LNCaP clone FGC (cell line): ENCODE measurements at places on chromosomes 1 and 21.

GRCh38 chr1:159917533-159918351 lies 7.6 kb downstream of the TAGLN2 start:
- no peak for DNase-seq

DNA sequence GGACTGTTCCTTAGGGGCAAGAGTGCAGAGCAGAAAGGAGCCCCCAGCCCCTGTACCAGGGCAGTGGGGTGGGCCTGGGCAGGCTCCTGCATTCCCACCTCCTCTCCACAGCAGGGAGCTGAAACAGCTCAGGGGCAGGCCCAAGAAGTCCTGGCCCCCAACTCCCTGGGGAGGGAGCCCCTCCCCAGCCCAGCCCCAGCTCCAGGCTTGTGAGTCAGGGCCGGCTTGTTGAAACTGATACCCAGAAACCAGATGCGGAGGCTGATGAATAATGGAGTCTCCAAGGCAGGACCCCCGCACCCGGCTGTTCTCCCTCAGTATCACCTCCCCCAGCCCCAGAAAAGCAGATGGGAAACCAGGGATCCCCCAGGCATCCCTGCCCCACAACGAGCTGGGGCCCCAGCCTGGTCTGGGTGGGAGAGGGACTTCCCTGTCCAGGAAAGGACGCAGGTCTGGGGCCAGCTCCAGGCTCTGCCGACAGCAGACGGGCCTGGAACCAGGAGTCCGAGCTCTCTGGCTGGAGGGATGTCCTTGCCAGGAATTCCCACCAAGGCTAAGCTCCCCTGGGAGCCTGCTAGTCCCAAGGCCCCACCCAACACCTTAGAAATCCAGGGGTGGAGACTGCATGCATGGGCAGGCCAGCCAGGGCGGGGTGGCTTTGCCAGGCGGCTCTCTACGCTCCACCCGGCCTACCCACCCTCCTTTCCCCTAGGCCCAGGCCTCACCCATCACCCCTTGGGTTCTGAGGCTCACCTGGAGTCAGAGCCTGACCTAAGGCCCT lies 2.7 kb downstream of the PLEKHG5 start:
- DNase-seq, result no peak

- DNase-seq, result no peak
These were observed 49.2 kb upstream of the IGSF21 start for GRCh38 chr1:18058206-18058921.

- DNase-seq, result no peak
These were observed 1029.6 kb downstream of the TTLL7 start for GRCh38 chr1:82969340-82969739.

DNA sequence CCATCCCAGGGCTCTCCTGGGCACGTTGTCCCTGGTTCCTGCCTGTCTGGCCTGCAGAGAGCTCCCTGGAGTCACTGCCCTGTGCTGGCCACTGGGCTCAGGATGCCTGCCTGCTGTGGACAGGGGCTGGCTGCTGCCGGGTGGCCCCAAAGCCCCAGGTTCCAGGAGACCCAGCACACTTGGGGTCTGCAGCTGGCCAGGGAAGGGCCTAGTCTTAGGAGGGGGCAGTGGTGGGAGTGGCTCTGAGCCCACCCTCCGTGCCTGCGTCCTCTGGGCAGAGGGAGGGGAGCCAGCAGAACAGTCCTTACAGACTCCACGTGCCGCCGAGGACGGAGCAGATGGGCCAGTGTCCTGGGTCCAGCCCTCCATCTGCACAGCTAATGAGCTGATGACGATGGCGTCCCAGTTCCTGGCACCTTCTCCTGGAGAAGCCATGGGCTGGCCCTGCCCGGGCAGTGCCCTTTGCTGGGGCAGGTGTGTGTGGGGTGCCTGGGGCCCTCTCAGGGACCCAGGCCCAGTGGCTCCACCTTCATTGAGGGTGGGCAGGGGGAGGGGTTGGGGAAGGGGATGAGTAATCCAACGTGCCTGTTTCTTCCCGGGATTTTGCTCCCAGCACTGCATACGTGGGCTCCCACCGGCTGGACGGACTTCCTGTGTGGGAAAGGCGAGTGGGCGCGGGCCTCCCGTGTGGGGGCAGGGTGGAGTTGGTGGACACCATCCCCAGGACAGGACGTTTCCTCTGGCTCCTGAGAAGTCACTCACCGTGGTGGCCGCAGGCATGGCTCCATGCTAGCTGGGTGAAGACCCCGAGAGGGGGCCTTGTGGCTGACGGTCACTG lies 6.8 kb upstream of the PLCH2 start:
- DNase-seq, result no peak

GRCh38 chr1:58396150-58396549 lies 150.4 kb downstream of the OMA1 start:
- DNase-seq, result no peak

DNA sequence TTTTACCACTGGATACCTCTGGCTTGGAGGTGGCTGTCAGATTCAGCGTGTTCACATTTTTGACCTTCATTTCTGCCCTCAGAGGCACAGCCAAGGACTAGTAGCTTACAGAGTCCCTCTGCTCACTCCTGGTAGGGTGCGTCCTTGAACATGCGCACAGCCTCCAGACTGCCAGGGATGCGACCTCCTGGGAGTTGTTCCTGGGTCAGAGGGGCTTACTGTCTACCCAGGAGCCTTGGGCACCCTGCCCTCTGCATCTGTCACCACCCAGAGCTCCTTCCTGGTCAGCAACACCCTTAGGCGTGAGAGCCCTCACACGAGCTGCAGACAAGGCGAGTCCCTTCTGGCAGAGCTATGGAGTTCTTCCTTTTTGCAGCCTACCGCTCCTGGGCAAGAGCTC lies 1.7 kb downstream of the SLX9 start:
- no peak for DNase-seq

DNA sequence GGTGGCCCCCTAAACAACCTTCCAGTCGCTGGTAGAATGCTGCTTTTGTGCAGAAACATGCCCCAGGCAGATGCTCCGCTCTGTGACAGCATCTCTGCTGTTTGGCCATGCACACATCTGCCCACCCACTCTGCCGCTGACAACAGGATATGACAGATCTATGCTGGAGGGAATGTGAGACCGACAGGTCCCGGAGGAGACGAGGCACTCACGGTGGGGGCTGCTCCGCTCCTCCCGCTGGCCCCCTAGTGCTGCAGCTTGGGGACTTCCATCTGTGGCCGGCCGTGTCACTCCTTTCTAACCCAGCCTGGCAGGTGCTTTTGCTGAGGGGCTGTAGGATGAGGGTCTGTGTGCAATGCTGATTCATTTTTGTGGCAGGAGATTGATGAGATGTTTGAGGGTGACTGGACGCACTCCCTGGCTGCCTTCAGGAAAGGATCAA lies 49.1 kb upstream of the DMRTB1 start:
- no peak for DNase-seq

- DNase-seq, result no peak
These were observed 54.7 kb upstream of the ARHGEF16 start for GRCh38 chr1:3399732-3400131.

DNA sequence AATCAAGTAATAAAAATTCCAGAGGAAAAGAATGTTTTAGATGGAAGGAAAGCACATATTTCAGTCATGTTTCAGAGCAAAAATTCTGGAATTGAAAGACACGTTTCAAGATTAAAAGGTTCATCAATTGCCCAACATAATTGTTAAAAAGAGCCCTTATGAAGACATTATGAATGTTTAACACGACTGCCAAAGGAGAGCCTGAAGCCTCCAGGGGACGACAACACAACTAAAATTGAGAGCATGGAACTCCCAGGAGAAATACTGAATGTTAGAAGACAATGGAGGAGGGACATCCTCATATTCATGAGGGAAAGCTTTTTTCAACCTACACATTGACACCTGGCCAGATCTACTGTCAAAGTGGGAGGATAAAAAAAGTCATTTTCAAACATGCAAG lies 16.0 kb downstream of the OR2T11 start:
- DNase-seq, result no peak

- DNase-seq, result no peak
These were observed 4.9 kb downstream of the RPL11 start for GRCh38 chr1:23696335-23696989.

- peak; percentile 41 for DNase-seq
These were observed 198.6 kb upstream of the JUN start for GRCh38 chr1:58982259-58982998.

GRCh38 chr1:153540394-153541361 lies at the start of gene S100A5:
Gene S100A5 (minus strand): TSS chr1:153540934. CDS start chr1:153540191, 743 bp downstream.
- DNase-seq, result no peak

DNA sequence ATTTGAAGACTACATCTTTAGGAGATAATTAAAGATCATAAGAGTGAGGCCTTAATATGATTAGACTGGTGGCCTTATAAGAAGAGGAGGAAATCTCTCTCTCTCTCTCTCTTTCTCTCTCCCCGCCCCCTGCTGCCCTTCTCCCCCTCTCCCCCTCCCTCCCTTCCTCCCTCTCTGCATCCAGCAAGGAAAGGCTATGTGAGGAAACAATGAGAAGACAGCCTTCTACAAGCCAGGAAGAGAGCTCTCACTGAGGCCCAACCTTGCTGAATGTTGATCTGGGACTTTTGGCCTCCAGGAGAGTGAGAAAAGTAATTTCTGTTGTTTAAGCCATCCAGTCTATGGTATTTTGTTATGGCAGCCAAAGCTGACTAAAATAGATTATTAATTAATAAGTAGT lies 21.6 kb downstream of the FOXD3 start:
- DNase-seq, result no peak

GRCh38 chr21:22764222-22764621 lies 1766.0 kb downstream of the NCAM2 start:
- no peak for DNase-seq

DNA sequence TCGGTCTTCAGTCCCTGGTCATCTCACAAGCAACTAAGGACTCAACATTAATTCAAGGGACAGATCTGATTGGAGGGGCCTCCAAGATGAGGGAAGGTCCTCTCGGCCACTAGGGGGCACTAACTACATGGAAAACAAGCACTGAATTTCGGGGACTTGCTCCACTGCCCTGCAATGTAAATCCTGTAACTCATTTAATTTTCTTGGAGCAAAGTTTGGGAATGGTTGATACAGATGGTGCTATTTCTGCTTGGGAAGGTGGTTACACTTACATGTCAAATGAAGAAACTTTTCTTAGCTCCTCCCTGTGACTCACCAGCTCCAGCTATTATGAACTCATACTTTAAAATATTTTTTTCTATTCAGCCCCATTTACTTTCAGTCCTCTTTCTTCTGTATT lies 97.4 kb upstream of the KCNJ15 start:
- DNase-seq, result peak; percentile 38

- DNase-seq, result no peak
These were observed 36.8 kb downstream of the HLCS start for GRCh38 chr21:36929622-36930021.

- DNase-seq, result no peak
These were observed 20.5 kb upstream of the ALG14 start for GRCh38 chr1:95093296-95093695.

GRCh38 chr1:204294357-204294756 lies 65.4 kb downstream of the PLEKHA6 start:
- peak; percentile 38 for DNase-seq
